ENCODE measurements at places on chromosomes 13 and 19.

- DNase-seq = no peak
These were observed 6.9 kb upstream of the OVOL3 start for GRCh38 chr19:36103842-36104552.

DNA sequence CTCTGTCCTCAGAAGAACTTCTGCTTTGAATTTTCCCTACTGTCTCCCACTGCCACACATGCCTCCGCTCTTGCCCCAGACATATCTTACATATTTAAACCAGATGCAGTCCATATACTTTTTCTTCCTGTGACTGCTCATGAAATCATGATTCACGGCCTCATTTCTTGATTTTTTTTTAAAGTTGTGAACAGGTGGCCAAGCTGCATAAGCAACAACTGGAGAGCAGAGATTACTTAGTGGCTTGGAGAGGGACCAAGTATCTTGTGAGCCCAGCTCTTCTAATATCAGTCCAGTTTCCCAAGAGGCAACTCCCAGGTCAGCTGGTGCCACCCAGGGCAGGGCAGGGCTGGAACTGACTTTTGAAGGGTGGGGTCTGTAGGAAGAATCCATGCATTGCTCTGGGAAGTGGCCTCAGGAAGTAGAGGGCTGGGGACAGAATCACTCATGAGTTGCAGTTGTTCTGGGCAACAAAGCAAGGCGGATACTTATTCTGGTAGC, 152.4 kb downstream of the LMO7 start:
- no peak for DNase-seq

GRCh38 chr13:106774621-106775020, 206.7 kb upstream of the ARGLU1 start:
- no peak for DNase-seq

- DNase-seq = no peak
These were observed 35.0 kb downstream of the AMER2 start for GRCh38 chr13:25136880-25137787.

GRCh38 chr13:110873639-110874507, 41.0 kb downstream of the ANKRD10 start:
- DNase-seq = no peak

GRCh38 chr19:3398114-3398899, 31.9 kb downstream of the NFIC start:
- DNase-seq = no peak

- DNase-seq = no peak
These were observed 2.1 kb upstream of the ADPRHL1 start for GRCh38 chr13:113455384-113455783.

GRCh38 chr13:69975496-69975895, 132.1 kb upstream of the ATXN8OS start:
- DNase-seq = no peak

DNA sequence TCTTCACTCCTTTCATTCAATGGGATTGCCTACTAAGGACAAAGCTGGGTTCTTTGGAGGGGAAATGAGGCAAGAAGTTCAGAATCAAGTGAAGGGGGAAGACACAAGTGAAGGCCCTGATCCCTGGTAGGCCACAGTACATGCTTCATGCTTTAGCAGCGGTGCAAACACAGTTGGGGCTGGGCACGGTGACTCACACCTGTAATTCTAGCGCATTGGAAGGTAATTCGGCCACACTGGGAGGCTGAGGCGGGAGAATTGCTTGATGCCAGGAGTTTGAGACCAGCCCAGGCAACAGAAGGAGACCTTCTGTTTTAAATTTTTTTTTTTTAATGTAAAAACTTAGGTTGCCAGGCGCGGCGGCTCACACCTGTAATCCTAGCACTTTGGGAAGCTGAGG, 23.4 kb upstream of the GATAD2A start:
- no peak for DNase-seq

DNA sequence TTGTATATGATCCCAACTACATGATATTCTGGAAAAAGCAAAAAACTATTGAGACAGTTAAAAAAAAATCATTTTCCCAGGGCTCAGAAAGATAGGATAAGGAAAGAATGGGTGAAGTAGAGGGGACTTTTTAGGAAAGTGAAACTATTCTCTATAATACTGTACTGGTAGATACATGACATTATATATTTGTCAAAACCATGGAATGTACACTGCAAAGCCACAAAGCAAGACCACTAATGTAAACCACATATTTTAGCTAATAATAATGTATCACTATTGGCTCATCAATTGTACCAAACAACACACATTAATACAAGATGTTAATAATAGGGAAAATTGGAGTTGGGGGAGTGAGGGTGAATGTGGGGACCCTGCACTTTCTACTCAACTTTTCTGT, 182.6 kb downstream of the EFNB2 start:
- no peak for DNase-seq
